Activated B cell treated with CpG ODN at 0.5 μM for 24 hours (primary cell): ENCODE measurements at places on chromosomes 7 and 10.

- no peak for DNase-seq
These were observed 109.3 kb downstream of the GRK5 start for GRCh38 chr10:119316729-119317097.

GRCh38 chr7:68958571-68958970 is 639.7 kb upstream of the AUTS2 start:
- DNase-seq, result no peak

- no peak for DNase-seq
These were observed 163.1 kb downstream of the PRKCQ start for GRCh38 chr10:6416892-6417512.

- no peak for DNase-seq
These were observed 299.9 kb downstream of the RPS24 start for GRCh38 chr10:78333362-78334143.

DNA sequence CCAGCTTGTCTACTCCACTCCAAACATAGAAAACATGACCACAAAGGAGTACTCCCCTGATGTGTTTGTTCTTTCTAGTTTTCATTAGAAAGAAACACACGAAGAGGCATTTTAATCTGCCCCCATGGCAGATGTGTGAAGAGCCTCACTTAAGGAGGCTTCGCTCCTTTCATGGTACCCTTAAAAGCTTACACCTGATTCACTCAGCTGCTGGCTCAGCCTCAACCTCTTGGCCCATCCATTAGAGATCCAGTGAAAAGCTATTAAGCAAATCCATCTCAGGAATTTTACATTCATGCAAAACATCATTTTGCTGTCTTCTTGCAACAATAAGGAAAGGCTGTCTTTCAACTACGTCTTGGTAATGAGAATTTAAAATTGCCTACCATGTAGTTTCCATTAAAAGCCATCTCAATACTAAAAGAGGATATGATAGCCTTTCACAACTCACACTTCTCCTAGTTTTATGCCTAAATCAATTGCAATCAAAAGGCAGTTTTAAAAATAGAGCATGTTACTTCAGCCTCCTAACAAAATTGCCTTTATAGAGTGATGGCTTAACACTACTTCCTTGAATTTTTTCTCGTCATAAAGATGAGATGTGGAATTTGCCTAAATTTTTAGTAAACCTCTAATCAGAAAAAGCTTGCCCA is 22.7 kb downstream of the MACC1 start:
- DNase-seq, result no peak

GRCh38 chr10:91798649-91799611 is 704 bp downstream of the TNKS2 start:
- DNase-seq, result no peak

GRCh38 chr7:150587551-150587950 is 20.4 kb downstream of the GIMAP4 start:
- DNase-seq, result no peak

- DNase-seq, result no peak
These were observed 66.4 kb downstream of the FGFR2 start for GRCh38 chr10:121531830-121532178.

DNA sequence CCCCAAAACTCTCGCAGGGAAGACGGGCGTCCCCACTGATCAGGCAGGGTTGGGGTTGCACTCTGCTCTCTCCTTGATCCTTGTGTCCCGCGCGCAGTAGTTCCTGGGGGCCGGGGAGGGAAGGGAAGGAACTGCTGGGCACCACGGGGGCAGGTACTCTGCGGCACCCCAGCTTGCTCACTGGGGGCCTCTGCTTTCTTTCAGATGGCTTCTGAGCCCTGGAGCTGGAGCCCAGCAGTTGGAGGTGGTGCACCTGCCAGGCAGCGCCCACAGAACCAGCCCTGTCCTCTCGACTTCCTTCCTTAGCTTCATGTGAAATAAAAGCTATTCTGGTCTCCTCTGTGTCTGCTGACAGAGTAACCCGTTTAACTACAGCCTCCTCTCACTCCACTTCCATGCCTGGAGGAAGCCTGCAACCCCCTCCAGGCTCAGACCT is 12.2 kb downstream of the PLAC9 start:
- DNase-seq, result peak; percentile 22

DNA sequence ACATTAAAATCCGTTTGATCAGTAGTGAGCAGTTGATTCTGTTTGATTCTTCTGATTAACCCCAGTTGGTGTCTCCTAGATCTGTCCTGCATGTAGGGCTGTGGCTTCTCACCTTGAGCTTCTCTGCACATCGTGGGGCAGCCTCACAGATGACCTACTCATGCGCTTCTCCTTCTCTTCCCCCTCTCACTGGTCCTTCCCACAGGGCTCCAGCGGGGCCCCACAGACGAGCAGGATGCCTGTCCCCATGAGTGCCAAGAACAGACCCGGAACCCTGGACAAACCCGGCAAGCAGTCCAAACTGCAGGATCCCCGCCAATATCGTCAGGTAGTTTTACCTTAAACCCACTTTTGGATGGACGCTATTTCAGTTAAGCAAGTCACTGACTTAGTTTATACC is 178.9 kb downstream of the ARHGAP21 start:
- DNase-seq, result no peak

DNA sequence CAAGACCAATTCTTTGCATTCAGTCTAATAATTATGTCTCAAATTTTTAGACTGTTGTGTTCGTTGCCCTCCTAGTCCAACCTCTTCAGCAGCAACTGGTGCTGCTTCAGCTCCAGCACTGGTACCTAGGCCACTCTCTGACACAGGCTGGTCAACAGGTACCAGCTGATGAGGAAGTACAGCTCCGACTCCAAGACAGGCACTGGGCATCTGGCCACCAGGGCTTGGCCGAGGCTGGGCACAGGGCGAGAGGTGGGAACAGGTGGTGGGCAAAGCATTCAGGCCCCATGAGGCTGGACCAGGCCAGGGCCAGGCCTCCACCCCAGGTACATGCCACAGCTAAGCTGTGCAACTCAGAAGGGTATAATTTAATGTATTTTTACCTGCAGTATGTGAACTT is 151.5 kb upstream of the AGR3 start:
- DNase-seq, result no peak

GRCh38 chr10:13068071-13068470 is 31.9 kb upstream of the OPTN start:
- no peak for DNase-seq

DNA sequence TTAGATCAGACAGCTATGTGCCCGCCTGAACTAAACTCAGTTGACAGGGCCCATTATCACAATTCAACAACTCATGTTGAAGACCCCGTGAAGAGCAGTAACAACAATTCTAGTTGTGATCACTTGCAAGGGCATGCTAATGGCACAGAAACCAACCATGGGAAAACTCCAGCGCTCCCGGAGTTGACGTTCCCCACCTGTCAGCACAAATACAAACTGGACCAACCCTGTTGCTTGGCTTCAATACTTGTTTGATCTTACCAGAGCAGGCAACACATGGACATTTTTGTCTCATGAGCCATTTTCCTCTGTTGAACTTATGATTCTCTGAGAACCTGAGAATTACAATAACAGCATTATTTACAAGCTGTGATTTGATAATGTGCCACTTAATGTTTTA is 119.0 kb upstream of the LANCL2 start:
- no peak for DNase-seq

DNA sequence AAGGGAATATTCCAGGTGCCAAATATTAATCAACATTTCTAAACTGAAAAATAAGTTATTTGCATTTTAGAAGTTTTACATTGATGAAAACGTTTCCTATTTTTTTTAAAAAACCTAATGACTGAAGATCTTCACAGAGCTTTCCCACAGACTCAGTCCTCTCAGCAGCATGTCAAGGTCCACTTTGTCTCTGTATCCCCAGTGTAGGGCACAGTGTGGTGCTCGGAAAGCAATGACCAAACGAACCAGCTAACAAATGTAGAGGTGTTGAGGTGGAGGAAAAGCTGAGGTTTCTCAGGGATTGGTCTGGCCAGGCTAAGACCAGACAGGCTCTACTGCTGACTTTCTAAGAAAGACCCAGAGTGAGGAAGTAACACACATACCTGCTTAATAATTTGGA is 202.2 kb upstream of the CDCA7L start:
- no peak for DNase-seq

GRCh38 chr7:156175003-156175402 is 362.7 kb upstream of the SHH start:
- DNase-seq, result no peak

DNA sequence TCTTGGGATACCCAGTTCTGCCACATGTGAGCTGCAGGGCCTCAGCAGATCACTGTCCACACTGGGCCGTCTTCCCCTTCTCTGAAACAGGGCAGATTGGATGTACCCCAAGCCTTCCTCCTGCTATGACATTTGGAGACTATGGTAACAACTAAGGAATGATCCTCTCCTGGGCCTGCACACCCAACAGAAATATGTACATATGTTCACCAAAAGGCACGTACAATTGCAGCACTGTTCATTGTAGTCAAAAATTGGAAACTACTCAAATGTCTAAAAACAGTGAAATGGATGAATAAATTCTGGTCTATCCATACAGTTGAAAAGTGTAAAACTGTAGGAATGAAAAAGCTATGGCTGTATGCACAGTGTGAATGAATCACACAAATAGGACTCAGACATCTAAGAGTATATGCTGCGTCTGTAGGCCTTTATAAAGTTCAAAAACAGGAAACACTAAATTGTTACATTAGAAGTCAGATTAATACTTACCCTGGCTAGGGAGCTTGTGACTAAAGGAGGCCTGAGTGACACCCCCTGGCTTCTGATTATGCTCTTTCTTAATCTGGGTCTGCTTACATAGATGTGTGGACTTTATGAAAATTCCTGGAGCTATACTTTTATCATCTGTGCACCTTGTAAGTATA is 16.1 kb upstream of the XPNPEP1 start:
- no peak for DNase-seq

- no peak for DNase-seq
These were observed 730.8 kb downstream of the PHTF2 start for GRCh38 chr7:78529392-78529791.

- DNase-seq, result no peak
These were observed 414.5 kb downstream of the REEP3 start for GRCh38 chr10:63935705-63936104.

DNA sequence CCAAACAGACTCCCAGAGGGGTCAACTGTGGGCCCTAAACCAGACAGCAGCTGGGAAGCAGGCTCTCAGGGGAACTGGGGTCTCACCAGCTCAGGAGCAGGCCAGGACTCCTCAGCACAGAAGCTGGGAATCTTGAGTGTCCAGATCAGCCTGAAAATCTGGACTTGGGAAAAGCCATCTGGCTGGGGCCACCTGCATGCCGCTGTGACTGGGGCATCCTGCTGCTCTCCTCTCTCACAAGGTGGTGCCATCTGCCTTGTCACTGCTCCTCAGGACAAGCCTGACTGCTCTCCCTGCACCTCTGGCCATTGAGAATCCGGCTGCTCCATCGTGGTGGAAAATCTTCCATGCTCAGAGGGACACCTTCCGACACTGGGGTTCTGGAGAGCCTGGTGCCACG is 141.4 kb downstream of the PLPP4 start:
- no peak for DNase-seq

GRCh38 chr7:6271694-6272440 is 557 bp downstream of the CYTH3 start:
- DNase-seq, result peak; percentile 35

DNA sequence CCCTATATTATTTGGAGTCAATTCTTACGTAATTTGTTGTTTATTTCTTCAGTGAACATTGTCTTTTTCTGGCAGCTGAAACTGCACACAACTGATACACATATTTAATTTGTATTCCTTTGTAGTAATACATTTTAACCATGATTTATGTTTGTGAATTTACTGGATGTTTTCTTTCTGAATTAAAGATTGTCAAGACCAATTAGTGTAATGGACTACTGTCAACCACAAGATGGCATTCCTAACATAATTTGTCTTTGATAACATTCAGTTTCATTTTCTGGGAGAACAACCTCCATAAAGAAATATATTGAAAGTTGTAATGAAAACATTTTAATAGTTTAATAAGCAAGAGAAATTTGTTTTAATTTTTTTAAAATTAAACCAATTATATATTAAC is 10.1 kb downstream of the THNSL1 start:
- no peak for DNase-seq

DNA sequence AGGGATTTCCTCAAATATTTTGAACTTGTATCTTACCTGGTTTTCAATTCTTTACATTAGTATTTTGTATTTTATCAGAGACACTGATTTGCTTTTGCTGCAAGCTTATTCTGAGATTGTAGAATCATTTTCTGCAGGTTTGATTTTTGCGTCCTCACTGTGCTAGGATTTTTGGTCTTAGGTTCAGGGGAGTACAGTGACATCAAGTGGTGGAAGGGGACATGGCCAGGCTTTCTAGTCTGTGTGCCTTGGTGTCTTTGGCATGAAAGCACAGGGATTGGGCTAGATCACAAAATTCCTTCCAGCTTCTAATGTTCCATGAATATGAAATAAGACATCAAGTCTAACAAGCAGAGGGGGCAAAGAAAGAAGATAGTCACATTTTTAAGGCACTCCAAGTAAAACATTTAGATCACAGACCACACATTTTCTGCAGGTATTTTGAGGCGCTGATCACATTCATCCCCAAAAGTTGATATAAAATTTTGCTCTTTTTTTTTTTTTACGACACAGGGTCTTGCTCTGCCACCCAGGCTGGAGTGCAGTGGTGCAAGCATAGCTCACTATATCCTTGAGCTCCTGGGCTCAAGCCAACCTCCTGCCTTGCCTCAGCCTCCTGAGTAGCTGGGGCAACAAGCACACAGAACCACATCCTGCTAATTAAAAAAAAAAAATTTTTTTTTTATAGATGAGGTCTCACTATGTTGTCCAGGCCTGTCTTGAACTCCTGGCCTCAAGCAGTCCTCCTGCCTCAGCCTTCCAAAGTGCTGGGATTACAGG is 124.4 kb downstream of the PON1 start:
- no peak for DNase-seq

DNA sequence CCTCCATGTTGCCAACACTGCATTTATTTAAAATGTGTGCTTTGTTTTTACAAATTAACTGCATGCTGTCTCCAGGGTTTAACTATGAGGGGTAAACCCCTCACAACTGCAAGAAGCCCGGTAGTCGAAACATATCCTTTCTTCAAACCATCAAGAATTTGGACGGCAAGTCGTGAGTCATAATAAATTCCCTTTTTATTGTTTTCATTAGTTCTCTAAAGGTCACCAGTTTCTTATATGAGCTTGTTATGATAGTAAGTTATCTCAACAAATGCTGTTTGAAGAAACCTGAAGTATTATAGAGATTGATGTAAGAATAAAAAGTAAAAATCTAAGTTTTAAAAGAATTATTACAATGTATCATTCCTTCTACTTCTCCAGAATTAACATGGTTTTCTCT is 12.2 kb upstream of the FIGNL1 start:
- DNase-seq, result no peak

- DNase-seq, result no peak
These were observed 4.1 kb downstream of the KNDC1 start for GRCh38 chr10:133163889-133164815.
